ENCODE measurements at places on chromosomes 1 and 21. TPM values are rescaled to one million over a fixed set of nuclear protein-coding genes. Genes with fewer than 3 reads are reported as not detected.

GRCh38 chr1:234460652-234461051 is 18.3 kb downstream of the TARBP1 start:
- DNase-seq = no peak

GRCh38 chr1:67831850-67832513 is 1.3 kb downstream of the GNG12 start:
- DNase-seq = peak; percentile 59

DNA sequence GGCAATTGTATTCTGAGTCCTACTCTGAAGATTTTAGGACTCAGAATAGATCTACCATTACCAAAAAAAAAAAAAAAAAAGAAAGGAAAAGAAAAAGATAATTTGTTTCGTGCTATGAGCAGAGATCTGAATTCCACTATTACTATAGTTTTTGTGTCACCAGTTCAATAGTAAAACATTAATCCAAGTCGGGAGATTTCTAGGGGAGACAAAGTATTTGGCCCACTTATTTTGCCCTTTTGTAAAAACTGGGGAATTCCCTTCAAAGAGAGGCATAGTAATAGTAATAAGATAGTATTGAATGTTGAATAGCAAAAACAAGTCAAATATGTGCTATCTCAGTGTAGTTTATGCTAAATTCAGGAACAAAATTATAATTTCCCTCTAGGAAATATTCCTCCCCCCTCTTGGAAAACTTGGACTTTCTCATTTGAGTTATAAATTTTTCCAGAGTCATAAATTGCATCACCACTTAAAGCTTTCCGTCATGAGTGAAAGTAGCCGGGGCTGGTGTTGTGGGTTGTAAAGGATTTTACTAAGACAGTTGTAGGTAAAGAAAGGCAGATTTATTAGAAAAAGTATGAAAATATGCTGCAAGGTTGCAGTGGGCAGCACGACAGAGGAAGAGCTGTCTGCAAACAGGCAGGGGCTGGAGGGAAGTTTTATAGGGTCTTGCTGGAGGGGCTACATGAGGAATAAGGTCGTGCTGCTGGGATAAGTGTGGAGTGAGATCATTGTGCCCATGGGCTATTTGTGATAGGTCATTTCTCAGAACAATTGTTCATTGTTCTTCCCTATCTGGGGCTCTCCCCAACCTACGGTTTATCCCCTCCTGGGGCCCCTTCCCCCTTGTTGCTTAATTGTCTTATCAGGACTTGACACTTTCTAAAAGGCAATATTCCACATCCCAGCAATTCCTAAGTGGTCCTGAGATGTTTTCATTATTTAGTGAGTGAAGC is 1009.9 kb downstream of the PLA2G4A start:
- DNase-seq = no peak

- DNase-seq = no peak
Observed at GRCh38 chr1:2523191-2523890, 3.1 kb downstream of the PANK4 start.

GRCh38 chr1:226736001-226736907 is 2.8 kb downstream of the ITPKB start:
- DNase-seq = peak; percentile 52

- no peak for DNase-seq
Observed at GRCh38 chr1:15344800-15345704, 64.6 kb upstream of the EFHD2 start.

Gene RPTN
- total RNA-seq = not detected

Data from ureter (tissue), 1 donor.